ENCODE measurements at places on chromosomes 5 and 9.
A peak's percentile ranks its signal among the peaks of the same experiment; 100 is the strongest.

DNA sequence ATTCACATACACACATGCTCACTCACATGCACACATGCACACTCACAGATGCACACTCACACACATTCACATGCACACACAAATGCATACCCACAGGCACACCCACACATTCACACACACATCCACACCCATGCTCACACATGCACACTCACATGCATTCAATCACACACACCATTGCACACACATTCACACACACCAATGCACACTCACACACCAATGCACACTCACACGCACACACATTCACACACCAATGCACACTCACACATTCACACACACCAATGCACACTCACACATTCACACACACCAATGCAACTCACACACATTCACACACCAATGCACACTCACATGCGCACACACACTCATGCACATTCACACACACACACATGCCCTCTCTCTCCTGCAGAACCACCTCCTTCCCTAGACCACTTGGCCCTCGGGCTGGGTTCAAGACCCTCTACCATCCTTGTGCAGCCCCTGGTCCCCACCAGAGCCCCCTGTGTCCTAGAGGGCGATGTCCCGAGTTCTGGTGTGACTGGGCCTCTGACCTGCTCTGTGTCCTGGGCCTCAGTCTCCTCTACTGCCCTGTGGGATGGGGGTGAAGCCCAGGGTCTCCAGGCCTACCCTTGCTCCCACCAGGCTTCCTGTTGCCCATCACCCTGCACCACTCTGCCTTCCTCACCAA, 139.0 kb downstream of the OLFM1 start:
- no peak for DNase-seq

DNA sequence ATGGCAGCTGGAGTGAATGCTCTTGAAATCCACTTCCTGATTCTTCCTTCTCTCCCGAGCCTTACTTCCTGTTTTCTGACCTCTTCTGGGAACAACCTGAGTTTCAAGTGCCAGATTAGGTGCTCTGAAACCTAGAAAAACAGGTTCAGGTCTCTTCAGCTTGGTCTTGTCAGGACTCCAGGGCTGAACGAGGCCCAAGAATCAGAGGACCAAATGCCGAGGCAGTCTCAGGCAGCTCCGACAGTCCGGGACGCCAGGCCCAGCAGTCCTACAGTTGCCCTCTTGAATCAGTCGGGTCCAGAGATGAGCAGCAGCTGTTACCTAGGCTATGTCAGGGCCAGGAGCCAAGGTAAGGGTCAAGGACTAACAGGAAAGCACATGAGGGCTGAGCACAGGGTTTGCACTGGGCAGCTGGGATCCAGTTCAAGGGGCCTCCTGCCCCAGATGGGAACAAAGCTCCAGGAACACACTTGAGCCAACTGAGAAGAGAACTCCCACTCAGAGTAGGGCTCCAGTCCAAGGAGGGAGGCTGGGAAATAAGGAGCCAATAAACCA, 38.3 kb upstream of the ADRA1B start:
- peak; percentile 30 for DNase-seq

DNA sequence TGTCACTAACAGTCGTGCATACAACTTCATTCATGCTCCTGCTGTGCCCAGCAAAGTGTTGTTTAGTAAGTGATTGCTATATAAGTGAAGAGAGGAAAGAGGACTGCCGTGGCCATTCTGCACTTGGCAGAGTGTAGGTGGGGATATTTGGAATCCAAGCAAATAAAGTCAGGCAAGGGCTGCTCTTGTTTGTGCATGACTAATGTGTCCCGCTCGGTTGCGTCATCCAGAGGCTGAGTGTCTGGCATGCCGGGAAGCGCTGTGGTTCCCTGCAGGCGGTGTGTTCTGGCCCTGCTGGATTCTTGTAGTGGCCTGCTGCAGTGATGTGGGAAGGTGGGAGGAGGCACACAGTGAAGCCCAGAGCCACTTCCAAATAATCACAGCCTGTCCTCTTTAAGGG, 136.9 kb upstream of the ANKH start:
- DNase-seq = no peak

DNA sequence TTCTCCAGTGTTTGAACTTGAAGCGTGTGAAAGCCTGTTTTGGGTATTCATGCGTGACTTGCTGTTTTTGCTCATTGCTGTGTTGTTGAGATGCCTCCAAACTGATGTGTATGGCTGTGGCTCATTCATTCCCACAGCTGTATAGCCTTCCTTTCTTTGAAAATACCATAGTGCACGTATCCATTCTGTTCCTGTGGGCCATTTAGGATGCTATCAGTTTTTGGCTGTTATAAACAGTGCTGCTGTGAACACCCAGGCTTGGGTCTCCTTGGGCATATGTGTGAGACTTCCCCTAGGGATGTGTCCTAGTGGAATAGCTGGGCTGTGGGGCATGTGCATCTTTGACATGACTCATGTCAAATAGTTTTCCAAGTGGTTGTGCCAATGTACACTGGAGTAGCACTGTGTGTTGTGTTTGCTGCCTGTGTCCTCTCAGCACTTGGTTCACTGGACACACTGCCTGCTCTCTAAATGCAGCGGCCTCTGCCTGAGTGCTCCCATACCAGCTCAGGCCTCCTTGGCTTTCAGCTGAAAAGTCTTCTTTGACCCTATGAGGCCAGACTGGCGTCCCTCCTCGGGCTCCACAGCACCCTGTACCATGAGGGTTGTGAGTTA, 102.6 kb upstream of the TBC1D2 start:
- no peak for DNase-seq

- no peak for DNase-seq
These were observed 11.5 kb upstream of the CAAP1 start for GRCh38 chr9:26904070-26904469.

DNA sequence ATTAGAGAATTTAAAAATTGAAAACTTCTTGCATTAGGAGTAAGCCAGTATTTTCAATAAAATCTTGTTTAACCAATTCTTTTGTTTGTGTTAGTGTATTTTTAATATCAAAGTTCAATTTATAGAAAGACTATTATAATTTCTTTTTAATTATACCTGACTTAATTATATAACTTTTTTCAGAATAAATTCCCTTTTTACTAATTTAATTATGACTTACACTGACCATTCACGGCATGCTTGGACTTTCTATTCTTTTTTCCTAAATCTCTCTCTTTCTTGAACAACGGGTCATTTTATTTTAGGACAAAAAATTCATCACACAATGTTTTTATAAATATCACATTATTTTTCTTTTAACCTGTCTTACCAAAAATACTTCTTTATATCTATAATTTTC, 555.3 kb upstream of the PTGER4 start:
- DNase-seq = no peak

GRCh38 chr5:57736716-57737115, 254.1 kb upstream of the ACTBL2 start:
- no peak for DNase-seq

GRCh38 chr5:151115272-151115905, 34.6 kb upstream of the TNIP1 start:
- DNase-seq = peak; percentile 70

DNA sequence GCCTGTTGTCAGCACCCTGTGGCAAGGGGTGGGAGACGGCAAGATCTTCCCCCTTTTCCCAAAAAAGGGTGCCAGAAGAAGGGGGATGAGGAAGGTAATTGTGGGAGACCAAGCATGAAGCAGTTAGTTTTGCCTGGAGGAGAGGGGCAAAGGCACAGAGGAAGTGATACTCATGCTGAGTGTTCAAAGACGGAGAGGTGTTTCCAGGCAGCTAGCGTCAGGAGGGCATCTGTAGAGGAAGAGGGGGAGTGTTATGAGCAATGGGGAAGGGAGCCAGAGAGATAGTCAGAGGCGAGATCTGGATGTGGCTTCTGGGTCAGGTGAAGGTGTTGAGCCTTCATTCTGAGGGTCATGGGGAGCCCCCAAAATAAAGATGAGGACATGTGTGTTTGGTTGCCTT, 26.9 kb upstream of the ADAM19 start:
- no peak for DNase-seq

GRCh38 chr5:112346411-112347044, 72.5 kb downstream of the EPB41L4A start:
- DNase-seq = no peak

DNA sequence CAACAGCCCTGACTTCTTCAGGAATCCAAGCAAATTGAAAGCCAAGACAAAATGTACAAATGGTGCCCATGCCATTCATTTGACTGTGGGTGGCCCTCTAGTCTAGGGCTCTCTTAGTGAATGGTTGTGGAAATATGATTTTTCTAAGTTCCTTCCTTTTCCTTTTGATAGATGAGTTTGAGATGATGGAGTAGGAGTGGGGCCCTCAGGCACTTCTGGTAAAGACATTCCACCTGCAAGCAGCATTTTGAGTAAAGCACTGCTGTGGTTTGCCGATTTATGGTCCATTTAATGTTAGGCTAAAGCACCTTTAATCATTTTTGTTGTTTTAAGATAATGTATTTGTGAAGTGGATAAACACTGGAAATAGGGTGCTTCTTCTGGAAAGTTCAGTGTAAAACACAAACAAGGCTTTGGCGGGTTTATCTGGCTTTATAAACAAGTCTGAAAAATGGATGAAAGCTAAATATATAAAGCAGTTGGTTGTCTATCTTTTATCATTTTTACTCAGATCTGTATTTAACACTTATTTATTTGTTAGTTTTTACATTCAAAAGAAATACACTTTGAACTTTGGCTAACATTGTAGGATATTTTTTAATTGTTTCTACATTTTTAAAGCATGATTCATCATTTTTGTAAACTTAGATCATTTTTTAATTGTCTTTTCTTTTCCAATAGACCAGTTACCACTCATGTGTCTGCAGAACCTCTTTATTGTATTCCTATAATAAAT, 213.5 kb downstream of the PJA2 start:
- DNase-seq = no peak

GRCh38 chr9:117682955-117683710, 21.1 kb upstream of the TLR4 start:
- DNase-seq = no peak

GRCh38 chr5:169668732-169669131, 31.7 kb downstream of the DOCK2 start:
- no peak for DNase-seq

- no peak for DNase-seq
These were observed 11.0 kb downstream of the CAST start for GRCh38 chr5:96673127-96673526.

DNA sequence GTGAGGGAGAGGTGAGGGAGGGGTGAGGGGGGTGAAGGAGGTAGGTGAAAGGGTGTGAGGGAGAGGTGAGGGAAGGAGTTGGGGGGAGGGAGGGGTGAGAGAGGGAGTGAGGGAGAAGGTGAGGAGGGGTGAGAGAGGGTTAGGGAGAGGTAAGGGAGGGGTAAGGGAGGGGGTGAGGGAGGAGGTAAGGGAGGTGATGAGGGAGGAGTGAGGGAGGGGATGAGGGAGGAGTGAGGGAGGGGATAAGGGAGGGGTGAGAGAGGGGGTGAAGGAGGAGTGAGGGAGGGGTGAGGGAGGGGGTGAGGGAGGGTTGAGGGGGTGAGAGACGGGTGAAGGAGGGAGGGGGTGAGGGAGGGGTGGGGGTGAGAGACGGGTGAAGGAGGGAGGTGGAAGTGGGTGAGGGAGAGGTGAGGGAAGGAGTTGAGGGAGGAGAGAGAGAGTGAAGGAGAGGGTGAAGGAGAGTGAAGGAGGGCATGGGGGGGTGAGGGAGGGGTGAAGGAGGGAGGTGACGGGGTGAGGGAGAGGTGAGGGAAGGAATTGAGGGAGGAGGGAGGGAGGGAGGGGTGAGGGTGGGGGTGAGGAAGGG, 18.5 kb downstream of the NINJ1 start:
- DNase-seq = no peak

GRCh38 chr9:126834672-126835071, 25.8 kb upstream of the ZBTB34 start:
- DNase-seq = no peak

DNA sequence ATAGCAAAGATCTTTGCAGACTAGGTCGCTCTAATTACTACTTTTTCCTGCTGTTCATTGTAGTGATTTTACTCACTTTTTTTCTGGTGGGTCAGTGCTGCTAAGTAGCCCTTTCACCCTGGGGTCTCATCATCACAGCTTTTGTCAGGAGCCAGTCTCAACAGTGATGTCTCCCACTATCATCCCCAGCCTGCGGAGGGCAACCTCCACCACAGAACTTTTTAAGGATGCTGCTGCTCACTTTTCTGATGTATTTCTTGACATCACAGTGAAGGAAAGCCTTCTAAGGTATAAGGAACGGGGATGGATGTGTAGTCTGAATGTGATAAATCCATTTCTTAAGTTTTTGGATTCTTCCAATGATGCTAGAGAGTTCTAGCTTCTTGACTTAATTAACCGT, 242.5 kb upstream of the RIOK2 start:
- no peak for DNase-seq

- DNase-seq = no peak
These were observed 226.0 kb upstream of the PTGER4 start for GRCh38 chr5:40453689-40454088.

DNA sequence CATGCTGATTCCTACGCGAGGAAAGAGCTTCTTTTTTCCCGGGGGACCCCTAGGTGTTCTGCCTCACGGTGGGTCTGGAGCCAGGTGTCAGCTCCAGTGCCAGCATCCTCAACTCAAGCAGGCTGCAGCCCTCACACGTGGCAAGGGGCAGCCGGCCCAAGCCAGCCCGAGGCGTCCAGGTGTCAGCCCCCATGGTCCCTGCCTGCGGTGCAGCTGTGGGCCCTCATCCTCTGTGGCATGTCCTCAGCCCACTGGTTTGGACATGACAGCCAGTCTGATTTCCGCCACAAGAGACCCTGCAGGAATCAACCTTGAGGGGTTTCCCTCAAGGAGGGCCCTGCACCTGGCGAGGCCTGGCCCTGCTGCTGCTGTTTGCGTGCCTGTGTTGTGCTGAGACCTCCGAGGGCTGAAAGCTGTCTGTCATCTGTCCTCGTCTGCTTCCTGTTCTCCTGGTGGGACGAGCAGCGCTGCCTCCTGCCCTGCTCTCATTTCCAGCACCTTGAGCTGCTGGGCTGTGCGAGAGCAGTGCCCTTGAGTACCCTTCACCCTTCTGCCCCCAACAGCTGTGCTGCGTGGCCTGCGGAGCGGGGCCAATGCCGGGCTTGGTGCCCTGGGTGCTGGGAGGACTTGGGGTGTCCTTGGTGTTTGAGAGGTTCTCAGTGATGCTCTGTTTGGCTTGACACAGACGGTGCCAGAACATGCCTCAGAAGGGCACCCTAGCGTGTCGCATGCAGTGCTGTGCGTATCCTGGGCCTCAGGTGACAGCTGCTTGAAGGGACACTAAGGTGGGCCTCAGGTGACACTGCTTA, 137.6 kb downstream of the CACNA1B start:
- DNase-seq = no peak

- DNase-seq = no peak
These were observed 540.3 kb downstream of the HINT1 start for GRCh38 chr5:130624805-130625204.

GRCh38 chr9:114302727-114303126, 20.2 kb upstream of the ORM1 start:
- no peak for DNase-seq

DNA sequence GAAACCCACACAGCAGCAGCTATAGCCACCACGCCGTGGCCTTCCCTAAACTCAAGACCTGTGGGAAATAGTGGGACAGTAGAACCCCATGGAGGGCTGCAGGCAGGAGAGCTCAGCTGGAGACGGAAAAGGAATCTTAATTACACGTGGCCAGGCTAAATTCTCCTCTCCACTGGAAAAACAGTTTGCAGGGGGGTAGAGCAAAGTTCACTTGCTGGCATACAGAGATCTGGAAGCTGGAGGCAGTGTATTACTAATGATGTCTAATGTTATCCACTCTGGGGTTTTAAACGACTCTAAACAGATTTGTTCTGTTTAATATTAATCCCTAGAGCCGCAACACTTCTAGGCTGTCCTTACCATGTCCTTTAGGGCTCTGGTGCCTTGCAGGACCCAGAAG, 257.1 kb downstream of the SAXO1 start:
- no peak for DNase-seq

Data from putamen (tissue), 1 donor.